ENCODE measurements at places on chromosomes 13 and 19.

DNA sequence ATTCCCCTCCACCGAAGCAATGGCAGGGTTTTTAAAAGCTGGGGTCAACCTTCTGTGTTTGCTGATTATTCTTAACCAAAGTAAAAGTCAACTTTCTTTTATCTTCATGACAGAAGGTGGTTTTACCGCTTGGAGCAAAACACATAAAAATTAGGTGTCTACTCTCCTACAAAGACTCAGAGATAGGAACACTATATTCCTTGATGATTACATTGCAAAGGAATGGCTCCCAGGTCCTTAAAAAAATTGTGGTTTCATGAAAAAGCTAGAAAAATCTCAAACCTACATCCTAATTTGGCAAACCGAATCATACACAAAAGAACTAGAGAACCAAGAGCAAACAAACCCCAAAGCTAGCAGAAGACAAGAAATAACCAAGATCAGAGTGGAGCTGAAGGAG lies 760.4 kb upstream of the PCDH20 start:
- DNase-seq: no peak

- no peak for DNase-seq
These were observed 4.3 kb downstream of the SPHK2 start for GRCh38 chr19:48623556-48624066.

DNA sequence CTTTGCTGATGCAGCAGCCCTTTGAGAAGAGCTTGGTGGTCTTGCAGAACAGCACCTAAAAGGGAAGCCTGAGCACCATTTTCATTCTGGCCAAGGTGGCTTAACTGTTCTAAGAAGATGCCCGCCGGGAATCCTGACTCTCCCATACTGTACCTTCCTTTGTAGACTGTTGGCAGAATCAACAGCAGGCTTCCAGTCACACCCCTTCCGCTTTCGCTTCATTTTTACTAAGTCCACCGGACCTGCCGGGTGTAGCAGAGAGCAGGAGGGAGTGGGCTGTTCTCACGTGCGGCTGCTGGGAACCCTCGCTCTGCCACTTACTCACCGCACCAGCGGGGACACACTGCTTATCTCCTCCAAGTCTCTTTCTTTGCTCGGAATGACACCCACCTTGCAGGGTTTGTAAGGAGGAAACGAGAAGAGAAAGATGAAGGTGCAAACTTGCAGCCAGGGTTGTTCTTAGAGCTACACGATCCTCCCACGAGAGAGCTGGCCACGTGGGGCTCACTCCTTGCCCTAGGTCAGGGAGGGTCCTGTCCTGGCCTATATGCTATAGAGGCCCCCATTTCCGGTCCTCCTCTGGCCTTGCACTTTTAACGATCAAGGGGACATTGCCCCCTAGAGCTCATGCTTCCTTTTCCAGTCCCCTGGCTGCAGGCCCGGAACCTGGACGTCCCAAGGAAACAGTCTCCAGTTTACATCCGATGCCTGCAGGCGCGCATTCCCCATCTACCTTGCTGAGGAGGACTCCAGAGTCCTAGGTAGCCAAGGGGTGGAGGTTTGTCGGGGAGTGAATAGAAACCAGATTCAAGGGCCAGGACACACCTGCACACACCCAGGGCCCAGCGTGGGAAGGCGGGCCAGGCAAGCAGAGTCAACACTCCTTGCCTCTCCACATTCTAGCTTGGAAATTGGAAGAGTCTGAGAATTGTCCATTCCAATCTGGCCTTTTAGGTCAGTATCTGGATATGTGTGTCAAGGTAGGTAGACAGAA lies 453.6 kb downstream of the IRS2 start:
- no peak for DNase-seq

DNA sequence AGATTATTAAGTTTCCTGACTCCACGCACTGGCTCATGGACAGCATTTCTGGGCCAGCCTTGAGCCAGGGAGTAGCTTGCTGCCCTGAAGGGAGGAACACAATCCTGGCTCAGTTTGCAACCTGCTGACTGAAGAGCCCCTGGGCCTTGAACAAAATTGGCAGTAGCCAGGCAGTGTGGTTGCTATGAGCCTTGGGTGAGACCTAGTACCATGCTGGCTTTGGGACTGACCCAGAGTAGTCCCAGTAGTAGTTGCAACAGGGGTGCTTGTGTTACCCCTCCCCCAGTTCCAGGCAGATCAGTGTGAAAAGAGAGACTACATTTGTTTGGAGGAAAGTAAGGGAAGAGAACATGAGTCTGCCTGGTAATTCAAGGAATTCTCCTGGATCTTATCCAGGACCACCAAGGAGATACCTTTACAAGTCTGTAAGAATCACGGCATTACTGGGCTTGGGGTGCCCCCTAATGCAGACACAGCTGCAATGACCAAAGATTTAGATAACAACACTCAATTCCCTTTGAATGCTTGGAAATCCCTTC lies 22.0 kb downstream of the ITGBL1 start:
- DNase-seq: peak; percentile 67

GRCh38 chr13:87779426-87779825 lies 108.3 kb downstream of the SLITRK5 start:
- DNase-seq: peak; percentile 82

- DNase-seq: peak; percentile 8
These were observed 170.0 kb downstream of the KDM4B start for GRCh38 chr19:5138606-5139582.

GRCh38 chr13:31610270-31610998 lies 128.9 kb upstream of the RXFP2 start:
- no peak for DNase-seq

DNA sequence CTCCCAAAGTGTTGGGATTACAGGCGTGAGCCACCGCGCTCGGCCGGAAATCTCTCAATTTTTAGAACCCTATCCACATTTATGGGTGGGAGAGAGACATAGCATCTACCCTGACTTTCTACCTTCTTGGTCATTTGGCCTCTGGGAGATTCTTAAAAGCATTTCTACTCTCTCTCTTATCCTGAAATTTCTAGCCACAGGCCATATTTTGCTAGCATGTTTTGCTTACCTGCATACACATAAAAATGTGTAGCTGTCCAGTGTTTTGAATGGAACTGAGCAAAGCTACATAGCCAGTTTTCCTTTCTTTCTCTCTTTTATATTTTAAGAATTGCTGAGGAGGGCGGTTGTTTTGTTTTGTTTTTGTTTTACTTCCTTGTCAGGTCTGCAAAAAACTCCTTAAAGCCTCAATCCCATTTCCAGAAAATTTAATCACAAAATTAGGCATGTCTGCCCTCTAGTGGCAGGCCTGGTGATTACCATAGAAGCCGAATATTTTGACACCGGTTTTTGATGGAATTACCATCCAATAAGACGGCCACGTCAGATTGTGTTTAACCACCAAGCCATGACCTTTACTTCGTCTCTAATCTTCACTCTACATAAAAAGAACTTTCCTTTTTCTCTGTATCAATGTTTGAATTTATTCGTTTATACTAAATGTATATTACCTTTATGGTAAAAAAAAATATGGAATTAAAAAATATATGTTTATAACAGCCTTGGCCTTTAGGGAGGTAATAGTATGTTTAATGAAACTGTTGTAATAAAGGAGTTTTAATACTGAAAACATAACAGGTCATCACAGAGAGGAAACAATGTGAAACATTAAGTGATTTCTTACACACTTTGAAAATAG lies 34.4 kb upstream of the OXGR1 start:
- no peak for DNase-seq

DNA sequence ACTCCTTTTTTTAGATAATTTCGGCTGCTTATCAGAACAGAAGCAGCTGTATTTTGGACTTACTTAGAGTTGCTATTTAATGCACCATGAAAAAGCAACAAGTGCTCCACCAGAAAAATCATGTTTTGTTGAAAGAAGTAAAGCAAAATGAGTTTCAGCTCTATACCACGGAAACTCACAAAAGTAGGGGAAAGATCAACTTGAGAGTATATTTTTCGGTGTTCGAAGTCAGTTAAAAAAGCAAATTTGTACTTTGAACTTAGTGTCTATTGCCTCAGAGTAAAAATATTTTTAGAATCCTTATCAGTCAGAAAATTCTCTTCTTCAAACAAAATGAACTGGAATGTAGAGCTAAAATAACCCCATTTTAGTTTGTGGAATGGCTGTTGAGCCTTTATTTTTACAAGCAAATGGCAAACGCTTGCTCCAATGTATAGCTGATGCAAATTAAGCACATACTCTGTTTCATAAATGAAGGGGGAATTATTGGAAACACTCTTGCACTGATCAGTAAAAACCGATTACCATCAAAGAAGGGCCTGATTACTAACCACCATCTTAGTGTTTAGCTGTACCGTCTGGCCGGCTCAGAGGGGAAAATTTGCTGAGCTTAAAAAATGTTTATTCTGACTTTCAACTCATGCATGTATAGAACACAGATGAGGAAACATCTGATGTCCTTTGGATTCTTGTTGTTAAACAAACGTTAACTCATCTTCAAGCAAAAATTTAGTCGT lies 540.7 kb downstream of the GPC6 start:
- DNase-seq: no peak

- DNase-seq: no peak
These were observed 196.5 kb upstream of the TSHZ3 start for GRCh38 chr19:31545777-31546176.

GRCh38 chr13:58583966-58584365 lies 952.4 kb downstream of the PCDH17 start:
- DNase-seq: peak; percentile 11

DNA sequence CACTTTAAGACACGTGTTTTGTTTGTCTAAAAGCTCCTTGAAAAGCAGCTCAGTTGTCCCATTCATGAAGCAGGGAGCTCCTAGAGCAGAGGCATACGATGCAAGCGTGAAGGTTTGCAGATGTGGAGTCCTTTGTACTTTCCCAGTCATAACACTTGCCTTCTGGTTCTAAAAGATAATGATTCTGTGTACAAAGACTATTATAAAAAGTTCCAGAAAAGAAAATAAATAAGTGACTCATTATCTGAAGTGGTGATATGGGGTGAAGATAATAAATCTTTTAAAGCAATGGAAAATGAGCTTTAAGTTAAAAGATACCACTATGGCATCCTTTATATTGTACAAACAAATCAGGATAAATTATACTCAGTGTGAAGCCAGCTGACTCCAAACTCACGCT lies 569.9 kb downstream of the MYO16 start:
- DNase-seq: no peak

DNA sequence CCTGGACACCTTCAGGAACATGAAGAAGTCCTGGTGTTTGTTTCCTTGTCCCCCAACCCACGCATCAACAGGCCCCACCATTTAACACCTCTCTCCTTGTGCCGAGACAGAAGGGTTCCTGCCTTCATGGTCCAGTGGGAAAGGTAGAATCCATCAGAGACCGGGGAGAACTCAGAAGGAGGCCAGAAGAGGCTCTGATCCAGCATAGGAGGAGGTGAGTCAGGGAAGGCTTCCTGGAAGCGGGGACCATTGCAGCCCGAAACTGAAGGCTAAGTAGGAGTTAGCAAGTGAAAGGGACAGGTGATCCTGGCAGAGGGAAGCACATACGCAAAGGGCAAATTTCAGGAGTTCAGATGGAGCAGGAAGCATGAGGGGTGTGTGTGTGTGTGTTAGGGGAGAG lies 484 bp downstream of the ICAM3 start:
- DNase-seq: no peak

- no peak for DNase-seq
These were observed 479.1 kb downstream of the FOXO1 start for GRCh38 chr13:40187324-40187795.

GRCh38 chr13:41917641-41918040 lies 43.3 kb downstream of the VWA8 start:
- DNase-seq: peak; percentile 79

GRCh38 chr19:49097453-49098288 lies 12.4 kb downstream of the SNRNP70 start:
- no peak for DNase-seq

DNA sequence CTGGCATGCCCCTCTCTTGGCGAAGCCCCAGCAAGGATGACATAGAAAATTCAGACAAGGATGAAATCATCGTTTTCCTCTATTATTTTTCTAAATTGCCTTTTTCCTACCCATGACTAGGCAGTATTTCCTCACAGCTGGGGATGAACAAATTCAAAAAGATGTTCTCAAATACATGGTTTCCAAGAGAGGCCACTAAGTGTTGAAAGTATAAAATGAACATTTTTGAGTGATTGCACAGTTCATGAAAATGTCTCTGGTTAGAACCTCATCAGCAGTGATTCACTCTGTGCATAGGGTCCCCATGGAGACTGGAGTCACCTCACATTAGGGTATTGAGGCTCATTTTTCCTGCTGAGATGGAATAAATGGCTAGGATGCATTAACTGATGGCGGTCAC lies 373.7 kb downstream of the DNAJC15 start:
- DNase-seq: peak; percentile 81

- no peak for DNase-seq
These were observed 1752.2 kb upstream of the PCDH20 start for GRCh38 chr13:63167699-63168337.

DNA sequence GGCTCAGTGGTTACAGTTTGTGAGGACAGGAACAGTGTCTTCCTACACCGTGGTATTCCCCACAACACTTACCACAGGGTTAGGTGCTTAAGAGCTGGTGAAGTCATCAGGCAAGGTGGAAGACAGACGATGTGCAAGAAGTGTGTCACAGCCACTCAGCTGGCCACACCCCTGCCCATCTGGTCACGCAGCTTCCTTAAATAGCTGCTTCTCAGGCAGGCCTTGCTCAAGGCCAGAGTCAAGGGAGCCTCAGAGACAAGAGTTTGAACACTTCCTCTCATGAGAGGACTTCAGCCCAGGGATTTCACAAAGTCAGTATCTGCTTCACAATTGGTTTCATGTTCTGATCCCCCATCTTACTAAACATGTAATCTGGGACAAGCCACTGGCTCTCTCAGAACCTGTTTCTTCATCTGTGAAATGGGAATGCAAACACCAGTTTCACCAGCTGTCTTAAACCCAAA lies 80.3 kb upstream of the FRY start:
- DNase-seq: no peak

DNA sequence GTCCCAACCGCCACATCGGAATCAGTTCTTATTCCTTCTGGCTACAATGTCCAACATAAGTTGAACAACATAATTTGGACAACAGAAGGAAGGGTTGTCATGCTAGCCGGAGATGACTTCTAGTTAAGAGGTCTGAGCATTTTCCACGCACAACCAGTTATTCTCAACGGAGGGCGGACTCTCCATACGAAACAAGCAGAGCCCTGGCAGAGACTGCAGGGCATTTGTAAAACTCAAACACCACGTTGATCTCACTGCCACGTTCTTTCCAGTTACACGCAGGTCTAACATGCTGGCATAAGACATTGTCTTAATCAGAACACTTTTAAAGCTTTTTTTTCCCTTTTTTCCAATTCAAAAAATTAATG lies 38.3 kb upstream of the DCUN1D2 start:
- no peak for DNase-seq

GRCh38 chr13:99191900-99192399 lies 8.7 kb upstream of the UBAC2 start:
- DNase-seq: peak; percentile 36

GRCh38 chr13:51245583-51245982 lies 23.4 kb downstream of the FAM124A start:
- DNase-seq: no peak

DNA sequence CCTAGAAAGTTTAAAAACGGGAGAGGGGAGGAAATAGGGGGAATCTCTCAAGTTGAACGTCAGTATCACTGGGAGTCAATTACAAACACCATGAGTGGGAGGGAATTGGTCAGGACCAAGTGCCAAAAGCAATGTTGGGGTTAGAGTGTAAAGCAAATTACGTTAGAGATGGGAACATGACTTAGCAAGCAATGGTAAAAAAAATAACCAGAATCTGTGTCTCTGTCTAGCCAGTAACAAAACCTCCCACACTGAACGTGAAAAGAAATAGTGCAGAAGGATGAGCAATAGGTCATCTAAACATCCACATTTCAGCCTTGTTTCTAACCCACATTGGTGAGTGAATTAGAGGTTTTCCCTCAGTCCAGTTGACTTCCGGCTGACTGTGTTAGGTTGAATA lies 242.2 kb downstream of the COG6 start:
- DNase-seq: peak; percentile 42

Data from skeletal muscle cell (primary cell).